Fibroblast of lung (primary cell): ENCODE measurements at places on chromosomes 4 and X. TPM values are rescaled to one million over a fixed set of nuclear protein-coding genes. Genes with fewer than 3 reads are reported as not detected.

DNA sequence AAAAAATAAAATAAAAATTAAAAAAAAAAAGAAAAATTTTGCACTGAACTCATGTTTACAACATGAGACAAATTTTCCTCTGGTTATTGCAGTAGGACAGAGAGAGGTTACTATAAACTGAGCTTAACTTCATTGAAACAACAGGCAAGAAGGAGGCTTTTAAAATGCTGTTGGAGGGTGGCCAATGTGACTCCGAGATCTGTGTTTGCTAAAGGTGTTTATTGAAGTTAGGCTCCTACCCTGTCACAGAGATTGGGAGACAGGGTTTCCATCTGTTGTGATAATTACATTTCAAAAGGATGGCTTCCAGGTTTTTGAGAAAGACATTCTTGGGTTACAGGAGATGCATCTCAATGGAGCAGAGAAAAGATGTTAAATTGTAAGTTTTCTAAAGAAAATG lies 370.5 kb upstream of the HS3ST1 start:
- no peak for DNase-seq

GRCh38 chr4:105276361-105277104 lies 129.9 kb downstream of the TET2 start:
- no peak for DNase-seq

DNA sequence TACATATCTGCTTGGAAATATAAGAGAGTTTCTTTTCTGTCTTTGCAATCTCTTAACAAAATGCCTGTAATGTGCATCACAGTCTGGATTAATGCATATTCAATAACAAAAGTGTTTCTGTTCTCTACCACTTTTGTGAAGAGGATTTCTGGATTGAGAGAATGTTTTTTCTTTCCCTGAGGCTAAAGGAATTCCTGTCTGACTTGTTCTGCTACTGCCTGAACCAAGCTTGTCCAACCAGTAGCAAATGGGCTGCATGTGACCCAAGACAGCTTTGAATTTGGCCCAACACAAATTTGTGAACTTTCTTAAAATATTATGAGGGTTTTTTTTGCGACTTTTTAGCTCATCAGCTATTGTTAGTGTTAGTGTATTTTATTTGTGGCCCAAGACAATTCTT lies 1133.9 kb downstream of the SH3BGRL start:
- DNase-seq = no peak

Gene CFAP299
- 2.3 and 16.2 TPM in 2 replicates for total RNA-seq

Gene L1CAM
- total RNA-seq = under 0.01 and 0.99 TPM in 2 replicates

Gene MAGEA10
- not detected in 2 replicates for total RNA-seq

GRCh38 chr4:104728380-104729122 lies 233.9 kb upstream of the CXXC4 start:
- DNase-seq = peak; percentile 89

Gene OTUD6A
- total RNA-seq = not detected in 2 replicates
